Activated effector memory CD4-positive, alpha-beta T cell treated with anti-CD3 and anti-CD28 coated beads, Interleukin-2, amount 50 U/mL, for 16 hours (primary cell): ENCODE measurements at places on chromosomes 6 and 20.

- no peak for DNase-seq
Measured at GRCh38 chr6:2020909-2021308, 224.5 kb downstream of the GMDS start.

- no peak for DNase-seq
Measured at GRCh38 chr6:84432619-84433018, 205.2 kb upstream of the CEP162 start.

DNA sequence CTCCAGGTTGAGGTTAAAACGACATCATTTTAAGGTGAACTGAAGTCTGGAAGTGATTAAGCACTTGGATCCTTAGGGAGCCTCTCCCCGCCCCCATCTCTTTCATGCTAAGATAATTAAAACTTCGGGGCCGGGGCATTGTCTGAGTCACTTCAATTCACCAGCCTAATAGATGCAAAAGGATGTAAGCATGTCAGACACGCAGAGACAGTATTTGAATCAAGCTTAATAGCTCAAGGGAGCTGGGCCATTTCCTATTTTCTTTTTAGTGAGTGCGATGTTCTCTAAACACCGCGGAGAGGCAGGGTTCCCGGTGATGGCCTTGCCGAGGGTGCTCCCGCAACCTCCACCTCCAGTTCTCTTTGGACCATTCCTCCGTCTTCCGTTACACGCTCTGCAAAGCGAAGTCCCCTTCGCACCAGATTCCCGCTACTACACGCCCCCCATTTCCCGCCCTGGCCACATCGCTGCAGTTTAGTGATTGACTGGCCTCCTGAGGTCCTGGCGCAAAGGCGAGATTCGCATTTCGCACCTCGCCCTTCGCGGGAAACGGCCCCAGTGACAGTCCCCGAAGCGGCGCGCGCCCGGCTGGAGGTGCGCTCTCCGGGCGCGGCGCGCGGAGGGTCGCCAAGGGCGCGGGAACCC is 516 bp upstream of the IRF4 start:
- peak; percentile 75 for DNase-seq

DNA sequence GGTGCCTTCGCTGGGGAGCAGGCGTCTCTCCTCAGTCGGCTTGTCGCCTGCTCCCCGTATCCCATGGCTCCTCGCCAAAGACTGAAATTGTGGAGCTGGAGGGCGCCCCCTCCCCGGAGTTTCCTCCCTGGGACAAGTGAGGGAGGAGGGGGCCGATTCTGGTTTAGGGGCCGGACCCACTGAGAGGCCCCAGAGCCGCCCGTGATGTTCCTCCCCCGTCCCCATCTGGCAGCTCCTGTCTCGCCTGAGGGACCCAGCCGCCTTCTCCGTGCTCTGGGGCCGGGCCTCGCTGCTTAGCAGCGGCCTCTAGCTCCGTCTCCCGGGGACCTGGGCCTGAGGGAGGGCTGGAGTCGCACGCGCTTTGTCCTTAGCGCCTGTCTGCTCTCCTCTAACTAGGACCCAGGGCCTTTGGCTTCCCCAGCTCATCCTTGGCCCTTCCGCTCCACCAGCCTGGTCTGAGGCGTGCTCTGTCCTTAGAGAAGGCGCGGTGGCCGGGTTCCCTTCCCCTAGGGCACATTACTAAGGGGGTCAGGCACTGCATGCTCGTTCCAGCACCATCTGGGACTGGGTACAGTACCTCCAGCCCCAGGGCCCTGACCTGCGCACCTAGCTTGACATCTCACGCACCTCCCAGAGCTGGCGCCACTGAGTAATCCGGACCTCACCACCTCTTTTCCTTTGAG is 29.7 kb downstream of the SLC12A5 start:
- no peak for DNase-seq

DNA sequence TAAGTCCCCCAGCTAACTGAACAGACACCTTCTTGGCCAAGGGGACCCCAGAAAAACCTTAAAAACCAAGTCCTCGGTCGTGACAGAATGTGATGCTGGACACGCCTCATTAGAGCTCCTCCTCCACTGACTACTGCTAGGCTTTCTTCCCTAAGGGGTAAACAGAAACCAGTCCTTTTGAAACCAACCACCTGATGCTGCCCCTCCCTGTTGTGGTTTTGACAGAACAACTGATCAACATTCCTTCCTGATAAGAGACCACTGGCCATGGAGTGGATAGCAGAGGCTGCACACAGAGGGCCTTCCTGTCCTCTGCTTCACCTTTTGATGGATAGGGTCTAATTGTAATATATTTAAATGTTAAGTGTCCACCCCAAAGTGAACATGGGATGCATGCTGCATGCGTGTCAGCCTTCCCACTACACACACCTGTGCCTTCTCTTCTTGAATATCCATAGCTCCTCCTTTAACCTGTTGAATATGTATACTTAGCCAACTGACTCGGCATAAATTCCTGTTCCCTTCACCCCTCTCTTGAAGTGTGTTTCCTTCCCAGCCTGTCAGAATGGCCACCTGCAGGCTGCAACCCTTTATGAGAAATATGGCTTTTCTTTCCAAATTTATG is 27.9 kb upstream of the SLC2A12 start:
- DNase-seq, result no peak
